ENCODE measurements at places on chromosomes 4 and X.

- DNase-seq = no peak
Measured at GRCh38 chr4:54254116-54254914, 25.2 kb downstream of the PDGFRA start.

DNA sequence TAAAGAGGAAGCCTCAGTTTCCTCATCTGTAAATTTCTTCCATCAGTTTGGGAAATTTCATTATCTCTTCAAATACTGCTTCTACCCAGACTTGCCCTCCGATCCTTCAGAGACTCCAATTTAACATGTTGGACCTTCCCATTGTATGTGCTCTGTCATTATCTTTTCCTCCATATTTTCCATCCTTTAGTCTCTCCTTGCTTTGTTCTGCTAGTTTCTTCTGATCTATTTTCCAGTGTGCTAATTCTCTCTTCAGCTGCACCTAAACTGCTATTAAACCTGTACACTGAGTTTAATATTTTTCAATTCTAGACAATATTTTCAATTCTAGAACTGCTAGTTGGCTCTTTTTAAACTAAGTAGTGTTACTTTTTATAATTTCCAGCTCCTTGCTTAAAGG is 65.5 kb downstream of the EVC start:
- DNase-seq = no peak

DNA sequence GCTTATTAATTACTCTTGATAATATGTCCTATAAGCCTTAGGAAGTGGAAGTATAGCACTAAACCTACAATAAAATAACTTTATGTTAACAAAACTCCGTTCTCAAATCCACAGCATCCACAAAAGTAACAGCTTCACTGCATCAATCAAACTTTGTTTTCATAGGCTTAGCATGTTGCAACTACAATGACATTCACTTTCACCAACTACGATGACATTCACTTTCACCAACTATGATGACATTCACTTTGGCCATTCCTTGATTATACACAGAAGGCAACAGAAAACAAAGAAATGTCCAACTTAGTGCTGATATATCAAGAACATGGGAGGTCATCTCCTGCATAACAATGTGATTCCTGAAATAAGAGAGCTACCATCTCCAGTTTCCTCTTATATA is 44.3 kb downstream of the FBXL5 start:
- DNase-seq = no peak

- DNase-seq = no peak
Measured at GRCh38 chr4:169342906-169343564, 72.3 kb upstream of the SH3RF1 start.

DNA sequence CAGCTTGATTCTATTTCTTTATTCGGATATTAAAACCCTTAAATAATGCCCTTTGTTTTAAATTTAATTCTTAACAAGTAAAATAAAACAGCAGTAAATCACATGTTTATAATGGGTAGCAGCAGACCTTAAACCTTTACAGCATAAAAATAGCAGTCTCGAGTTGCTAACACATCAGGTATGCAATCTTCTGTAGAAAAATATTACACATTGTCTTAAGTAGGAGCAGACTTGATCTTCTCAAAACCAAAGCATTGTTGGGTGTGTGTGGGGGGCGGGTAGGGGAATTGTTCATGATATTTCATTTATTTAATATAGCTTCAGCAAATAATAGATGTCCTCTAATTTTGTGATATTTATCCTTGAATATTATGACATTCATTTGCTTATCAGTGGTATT is 331.4 kb downstream of the PCDH7 start:
- no peak for DNase-seq

DNA sequence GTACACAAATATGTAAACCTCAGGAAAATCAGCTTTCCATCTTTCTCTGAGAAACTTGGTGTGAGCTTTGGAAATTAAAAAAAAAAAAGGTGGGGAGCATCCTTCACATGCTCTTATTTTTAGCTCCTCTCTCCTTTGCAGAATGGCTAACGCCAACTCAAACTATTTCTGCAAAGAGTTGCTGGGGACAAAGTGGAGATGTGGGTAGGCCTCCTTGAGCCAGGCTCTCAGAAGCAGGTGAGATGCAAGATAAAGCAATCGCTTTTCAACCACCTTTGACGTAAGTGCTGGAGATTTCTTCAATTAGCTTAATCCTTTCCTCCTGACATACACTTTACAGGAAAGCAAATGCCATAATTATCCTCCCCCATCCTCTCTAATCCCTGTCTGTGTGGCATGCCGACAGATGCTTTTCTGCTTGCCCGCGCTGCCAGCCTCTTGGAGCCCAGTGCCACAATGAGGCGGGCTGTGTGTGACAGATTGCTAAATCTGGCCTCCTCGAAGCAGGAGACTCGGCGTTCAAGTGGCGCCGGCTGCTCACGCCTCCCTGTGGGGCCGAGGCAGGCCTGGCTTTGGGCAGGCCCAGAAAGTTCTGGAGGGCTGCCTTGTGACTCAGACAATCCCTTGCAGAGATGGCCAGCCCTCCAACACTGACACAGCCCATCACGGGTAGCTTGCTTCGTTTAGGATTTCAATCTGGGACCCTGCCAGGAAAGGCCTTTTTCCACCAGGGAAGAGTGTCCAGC is 64.9 kb upstream of the SOD3 start:
- no peak for DNase-seq

- no peak for DNase-seq
Measured at GRCh38 chr4:8594097-8595038, 1.8 kb downstream of the CPZ start.

DNA sequence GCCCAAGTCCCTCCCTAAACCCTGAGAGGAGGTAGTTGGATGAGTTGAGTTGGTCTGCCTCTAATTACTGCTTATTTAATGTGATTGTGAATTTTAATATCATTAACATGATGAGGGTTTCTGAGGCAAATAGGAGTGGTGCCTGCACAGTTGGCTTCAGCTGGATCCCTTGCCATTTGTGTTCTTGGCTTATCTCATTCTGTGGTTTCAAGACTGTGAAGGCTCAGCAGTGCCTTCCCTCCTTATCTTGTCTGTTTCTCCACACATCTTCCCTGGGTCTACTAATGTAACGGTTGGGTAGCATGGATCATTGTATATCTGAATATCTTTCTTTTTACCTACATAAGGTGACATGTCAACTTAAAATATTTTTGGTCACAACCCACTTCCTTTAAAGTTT is 1.6 kb upstream of the SLC10A4 start:
- DNase-seq = no peak

DNA sequence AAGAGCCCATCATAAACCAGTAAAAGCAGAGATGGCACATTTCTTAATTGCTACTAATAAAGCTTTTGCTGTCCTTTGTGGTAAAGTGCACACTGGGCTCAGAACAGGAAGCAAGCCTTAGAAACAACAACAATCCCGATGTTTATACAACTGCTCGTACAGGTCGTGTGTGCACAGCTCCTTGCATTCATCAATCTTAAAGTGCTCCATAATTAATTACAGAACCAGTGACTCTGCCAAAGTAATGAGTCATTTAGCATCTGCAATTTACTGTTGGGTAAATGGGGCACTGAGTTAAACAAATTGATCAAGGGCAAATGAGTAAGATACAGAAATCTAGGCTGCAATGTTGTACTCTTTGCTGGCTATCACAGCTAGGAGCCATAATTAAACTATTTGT is 61.3 kb upstream of the TXK start:
- no peak for DNase-seq

- no peak for DNase-seq
Measured at GRCh38 chr4:185167234-185167633, 24.2 kb downstream of the SLC25A4 start.

DNA sequence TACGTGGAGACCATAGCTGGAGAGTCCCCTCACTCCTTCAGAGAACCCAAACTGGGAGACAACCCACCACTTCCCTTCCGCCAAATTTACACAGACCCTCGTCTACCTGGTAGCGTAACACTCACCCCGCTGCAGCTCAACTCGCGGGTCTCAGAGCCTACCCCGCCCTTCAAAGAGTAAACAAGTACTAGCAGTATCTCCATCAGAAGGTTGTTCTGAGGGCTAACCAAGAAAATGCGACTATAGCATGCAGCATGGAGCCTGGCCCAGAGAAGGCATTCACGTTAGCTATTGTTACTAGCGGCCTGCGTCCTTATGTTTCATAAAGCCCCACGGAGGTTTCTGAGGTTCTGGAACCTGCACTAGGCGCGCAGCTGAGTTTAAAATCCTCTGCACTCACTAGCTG is 531 bp upstream of the MANBA start:
- no peak for DNase-seq

DNA sequence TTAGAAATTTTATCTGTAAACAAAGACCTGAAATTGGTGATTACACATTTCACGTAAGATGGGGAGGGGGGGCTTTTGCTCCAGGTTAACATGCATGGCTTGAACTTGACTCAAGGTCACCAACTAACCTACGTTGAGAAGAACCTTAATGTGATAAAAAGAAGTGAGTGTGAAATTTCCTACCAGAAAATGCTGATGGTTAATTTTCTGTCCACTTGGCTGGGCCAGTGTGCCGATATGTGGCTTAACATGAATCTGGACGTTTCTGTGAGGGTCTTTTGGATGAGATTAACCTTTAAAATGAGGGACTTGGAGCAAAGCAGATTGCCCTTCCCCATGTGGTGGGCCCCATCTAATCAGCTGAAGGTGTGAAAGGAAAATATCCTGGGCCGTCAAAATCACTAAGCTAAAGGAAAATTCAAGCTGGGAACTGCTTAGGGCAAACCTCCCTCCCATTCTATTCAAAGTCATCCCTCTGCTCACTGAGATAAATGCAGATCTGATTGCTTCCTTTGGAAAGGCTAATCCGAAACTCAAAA is 107.3 kb upstream of the ENPP6 start:
- DNase-seq = no peak

DNA sequence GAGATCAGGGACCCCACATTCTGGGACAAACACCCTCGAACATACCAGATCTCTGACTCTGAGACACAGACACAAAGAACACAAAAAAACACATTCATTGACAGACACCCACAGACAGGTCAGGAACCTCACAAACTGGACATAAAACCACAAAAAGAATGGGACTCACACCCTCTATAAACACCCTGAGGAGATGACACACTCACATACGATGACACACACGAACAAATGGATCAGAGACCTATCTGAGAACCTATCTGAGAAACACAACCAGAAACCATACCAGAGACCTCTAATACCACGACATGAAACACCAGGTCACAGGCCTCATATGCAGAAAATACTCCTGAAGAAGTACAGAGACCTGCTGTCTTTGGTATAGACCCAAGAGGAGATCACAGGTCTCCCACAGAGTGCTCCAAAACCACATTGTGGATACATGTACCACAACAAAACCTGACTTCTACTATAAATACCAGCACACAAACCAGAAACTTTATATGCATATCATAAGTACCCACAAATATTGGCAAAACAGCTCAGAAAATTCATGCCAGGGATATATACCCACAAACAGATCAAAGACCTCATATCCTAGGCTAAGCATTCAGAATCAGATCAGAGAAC is 19.5 kb downstream of the SUV39H1 start:
- no peak for DNase-seq

GRCh38 chrX:130468395-130468923 is 66.7 kb downstream of the RBMX2 start:
- DNase-seq = no peak

DNA sequence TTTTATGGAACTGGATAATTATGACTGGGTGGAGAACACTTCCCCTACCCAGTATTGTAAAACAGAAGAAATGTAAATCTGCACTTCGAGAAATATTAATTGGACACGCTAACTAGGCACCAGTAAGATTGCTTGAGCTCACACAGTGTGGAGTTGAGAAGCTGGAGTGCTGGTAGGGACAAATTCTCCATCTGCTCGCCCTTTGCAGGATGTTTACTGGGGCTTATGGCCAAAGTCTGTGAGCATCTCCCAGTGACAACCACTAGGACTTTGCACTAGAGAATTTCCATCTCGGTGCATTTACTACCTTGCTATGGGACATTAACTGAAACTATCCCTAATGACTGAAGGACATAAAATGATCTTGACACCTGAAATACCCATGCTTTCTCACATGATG is 33.7 kb upstream of the GPR34 start:
- DNase-seq = no peak

GRCh38 chrX:84175274-84175673 is 12.7 kb downstream of the RPS6KA6 start:
- DNase-seq = no peak

GRCh38 chr4:88204882-88205281 is 46.4 kb upstream of the ABCG2 start:
- DNase-seq = no peak

- no peak for DNase-seq
Measured at GRCh38 chrX:2351321-2351720, 149.5 kb downstream of the DHRSX start.

DNA sequence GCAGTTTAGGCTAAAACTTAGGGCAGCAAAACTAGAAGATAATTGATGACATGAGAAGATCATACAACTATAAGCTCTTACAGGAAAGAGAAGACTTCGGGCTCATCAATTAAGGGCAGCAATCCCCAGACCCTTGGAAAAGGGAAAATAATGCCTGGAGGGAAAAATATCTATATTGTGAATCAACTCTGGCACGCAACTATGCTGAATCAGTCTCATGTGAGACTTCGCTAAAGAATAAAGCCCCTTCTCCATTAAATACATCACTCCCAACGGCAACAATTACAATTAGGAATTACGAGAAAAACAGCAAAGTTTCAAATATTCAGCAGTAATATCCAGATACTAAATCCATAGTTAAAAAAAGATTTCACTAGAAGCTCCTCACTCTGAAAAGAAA is 2016.8 kb upstream of the IGFBP7 start:
- no peak for DNase-seq

GRCh38 chr4:59969909-59970308 is 1230.2 kb upstream of the ADGRL3 start:
- no peak for DNase-seq

GRCh38 chrX:25650216-25650820 is 487.8 kb upstream of the MAGEB18 start:
- no peak for DNase-seq

DNA sequence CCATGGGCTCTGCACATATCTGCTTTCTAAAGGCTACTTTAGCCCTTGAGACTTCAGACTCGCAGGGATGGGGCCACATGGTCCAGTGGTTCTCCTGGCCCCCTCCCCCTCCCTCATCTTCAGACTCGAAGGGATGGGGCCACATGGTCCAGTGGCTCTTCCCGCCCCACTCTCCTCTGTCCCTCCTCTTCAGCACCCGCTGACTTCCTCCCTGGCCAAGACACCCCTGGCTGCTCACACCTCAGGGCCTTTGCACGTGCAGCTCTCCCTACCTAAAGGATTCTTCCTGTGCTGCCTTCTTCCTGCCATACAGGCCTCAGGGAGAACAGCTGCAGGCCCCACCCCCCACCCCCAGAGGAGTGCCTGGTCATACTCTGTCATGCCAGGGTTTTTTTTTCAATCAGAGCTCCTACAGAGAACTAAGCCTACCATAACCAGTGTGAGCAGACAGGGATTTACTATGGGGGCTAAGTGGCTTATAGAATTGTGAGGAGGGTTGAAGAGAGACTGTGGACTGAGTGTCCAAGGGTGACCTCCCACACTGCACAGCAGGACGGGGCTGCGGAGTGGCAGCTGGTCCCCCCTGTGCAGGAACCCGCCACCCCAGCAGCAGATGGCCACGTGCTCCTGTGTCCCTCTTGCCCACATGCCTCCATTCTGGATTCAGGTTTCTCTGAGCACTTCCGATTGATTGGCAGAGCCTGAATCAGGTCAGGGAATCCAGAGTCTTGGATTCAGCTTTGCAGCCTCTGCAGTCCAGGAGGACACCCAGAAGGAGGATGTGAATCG is 6.1 kb upstream of the SPON2 start:
- no peak for DNase-seq

All from cortex of kidney (tissue), 1 donor.